ENCODE measurements at places on chromosomes 6 and 20.

- DNase-seq: peak; percentile 90
Measured at GRCh38 chr6:157556671-157557430, 175.9 kb downstream of the ZDHHC14 start.

DNA sequence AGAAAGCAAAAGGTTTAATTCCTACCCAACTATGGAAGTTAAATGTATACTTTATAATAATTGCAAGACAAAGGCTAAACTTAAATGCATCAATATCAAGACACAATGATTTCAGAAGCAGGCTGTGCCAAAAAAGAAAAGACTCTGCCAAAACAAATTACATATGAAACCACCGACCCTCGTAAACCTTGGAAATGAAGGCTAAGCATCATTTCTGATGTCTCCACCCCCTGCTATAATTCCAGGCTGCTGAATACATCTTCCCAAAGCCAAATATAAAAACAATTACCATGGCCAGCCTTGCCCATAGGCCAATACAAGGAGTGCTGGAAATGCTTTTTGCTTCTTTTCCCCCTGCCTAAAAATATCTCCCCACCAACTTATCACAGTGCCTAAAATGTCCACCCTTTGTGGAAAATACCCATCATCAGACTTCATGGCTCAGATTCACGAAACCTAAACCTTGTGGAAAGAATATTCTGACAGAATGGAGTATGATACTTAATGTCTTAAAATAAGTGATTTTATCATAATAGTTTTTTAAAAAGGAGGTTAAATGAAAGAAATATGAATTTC is 37.4 kb downstream of the RCAN2 start:
- no peak for DNase-seq

GRCh38 chr6:78614961-78615360 is 252.4 kb upstream of the IRAK1BP1 start:
- DNase-seq: no peak

DNA sequence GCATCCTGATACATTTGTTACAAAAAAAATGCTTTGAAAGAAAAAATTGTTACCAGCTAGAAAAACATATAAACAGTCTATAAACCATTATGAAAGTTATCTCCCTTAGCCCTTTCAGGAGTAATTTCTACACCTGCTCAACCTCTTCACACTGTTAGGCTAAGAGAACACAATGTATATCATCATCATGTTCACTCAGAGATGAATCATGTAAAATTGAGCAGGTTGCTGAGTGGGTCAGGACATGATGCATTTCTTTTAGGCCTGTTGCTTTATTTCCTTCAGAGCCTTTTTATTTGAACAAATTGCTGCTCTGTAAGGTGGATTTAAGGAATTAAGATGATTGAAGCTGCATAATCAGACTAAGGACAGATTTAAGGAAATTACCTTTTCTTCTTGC is 531.3 kb upstream of the MAN1A1 start:
- DNase-seq: no peak

DNA sequence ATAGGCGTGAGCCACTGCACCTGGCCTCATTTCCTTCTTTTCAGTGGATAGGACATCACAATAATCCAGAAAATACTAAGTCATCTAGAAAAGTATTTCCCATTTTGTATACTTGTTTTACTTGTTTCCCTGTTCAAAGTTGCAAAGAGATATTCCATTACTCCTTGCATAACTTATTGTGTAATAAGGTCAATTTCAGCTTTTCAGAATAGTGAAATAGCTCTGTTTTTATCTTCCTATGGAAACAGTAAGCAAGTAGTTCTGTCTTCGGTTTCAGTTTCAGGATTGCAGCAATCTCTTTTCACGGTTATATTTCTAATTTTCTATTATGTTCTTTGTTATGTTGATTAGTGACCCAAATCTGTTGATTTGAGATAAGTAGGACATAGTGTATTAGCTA is 6.0 kb downstream of the STX11 start:
- DNase-seq: no peak

DNA sequence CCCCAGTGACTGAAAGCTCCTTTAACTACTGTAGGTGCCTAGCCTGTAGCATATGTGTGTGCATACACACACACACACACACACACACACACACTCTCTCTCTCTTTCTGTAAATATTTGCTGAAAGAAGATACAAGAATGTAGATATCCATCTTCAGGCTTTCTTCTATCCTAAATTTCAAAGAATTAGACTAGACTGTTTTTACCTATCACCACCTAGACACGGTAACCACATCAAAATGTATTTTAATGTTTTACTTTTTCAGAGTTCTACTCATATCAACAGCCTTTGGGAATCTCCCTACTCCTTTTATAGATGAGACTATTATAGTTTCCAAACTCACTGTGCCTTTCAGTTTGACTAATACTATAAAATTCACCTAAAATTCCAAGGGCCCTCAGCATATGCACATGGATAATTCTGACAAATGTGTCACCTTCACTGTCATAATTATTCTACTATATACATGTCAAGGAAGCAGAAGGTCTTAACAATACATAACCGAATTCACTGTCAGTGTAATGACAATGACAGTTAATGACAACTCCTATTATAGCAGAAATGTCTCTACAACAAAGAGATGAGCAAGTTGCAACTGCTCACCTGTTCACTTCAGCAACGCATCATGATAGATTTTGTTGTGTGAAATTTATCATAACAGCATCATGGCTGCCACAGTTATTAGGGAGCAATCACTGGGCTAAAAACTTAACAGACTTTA is 236.5 kb downstream of the GMPR start:
- DNase-seq: no peak

GRCh38 chr6:163284151-163284550 is 130.4 kb upstream of the QKI start:
- DNase-seq: no peak

- DNase-seq: no peak
Measured at GRCh38 chr6:2183246-2183645, 62.2 kb downstream of the GMDS start.

DNA sequence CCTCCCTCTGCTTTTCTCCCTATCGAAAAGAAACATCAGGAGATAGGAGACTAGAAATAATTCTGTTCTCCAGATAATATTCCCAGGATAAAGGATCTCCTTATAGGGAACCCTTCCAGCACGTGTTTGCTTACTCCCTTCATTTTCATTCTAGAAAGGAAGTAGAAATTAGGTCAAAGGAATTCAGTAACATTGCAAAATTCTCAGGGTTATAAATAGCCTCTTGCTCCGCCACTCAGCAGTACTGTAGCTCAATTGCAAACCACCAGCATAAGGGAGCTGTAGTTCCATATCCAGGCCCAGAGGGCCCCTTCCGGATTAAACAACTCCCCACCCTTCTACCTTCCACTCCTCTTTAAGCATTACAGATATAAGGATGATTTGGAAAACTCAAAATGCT is 6.2 kb downstream of the ELMO2 start:
- no peak for DNase-seq

GRCh38 chr20:5703681-5704101 is 46.5 kb upstream of the SHLD1 start:
- DNase-seq: peak; percentile 22

GRCh38 chr6:134517145-134517658 is 199.3 kb upstream of the SGK1 start:
- DNase-seq: no peak

DNA sequence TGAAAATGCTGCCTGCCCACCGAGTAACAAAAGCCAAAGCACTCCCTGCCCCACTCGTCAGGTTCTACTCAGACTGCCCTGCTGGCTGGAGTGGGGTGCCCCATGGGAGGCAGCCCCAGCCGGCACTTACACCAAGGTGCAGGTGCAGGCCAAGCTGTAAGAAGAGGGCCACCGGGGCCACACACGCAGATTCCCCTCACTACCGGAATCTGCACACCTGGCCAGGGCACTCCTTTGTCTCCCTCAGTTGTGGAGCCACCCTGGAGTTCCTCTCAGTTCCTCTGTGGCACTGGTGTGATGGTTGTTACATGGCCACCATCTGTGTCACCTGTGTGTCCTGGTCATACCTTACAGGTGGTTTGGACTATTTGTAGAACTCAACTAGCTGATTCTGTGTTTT is 112.4 kb downstream of the FOXO3 start:
- DNase-seq: no peak

DNA sequence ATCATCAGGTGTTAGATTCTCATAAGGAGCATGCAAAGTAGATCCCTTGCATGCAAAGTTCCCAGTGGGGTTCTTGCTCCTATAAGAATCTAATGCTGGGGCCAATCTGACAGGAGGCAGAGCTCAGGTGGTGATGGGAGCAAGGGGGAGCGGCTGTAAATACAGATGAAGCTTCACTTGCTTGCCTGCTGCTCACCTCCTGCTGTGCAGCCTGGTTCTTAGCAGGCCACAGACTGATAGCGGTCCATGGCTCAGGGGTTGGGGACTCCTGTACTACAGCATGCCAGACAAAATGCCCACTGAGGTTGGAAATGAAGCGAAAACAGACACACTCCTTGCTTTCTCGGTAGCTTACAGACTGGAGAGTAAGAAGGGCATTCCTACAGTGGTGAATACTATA is 386.8 kb downstream of the PLCB1 start:
- DNase-seq: no peak

DNA sequence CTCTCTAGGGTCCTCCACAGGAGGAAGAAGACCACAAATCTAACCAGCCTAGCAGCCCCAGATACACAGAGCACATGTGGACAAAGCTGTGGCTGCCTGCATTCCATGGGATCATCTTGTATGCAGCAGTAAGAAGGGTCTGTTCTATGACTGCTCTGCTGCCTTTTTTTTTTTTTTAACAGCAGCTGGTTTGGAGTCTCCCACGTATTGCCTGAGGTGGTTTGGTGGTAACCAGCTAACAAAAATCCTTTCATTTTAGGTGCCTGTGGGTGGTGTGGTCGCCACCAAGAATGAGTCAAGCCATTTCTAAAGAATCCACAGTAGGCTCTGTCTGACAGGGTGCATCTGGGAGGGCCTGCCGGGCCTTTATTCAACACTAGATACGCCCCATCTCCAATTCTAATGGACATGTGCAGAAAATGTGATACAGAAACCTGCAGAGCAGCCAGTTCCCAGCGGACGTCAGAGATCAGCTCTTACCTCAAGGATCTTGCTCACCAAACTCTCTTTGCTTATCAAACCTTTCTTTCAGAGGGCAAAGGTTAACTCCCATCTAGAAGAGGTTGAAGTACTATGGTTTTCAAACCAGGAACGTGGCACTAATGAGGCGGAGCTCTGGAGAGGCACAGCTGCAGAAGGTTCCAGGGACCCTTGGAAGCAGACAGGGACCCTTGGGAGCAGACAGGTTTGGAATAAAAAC is 32.0 kb downstream of the GNAS-AS1 start:
- DNase-seq: no peak

DNA sequence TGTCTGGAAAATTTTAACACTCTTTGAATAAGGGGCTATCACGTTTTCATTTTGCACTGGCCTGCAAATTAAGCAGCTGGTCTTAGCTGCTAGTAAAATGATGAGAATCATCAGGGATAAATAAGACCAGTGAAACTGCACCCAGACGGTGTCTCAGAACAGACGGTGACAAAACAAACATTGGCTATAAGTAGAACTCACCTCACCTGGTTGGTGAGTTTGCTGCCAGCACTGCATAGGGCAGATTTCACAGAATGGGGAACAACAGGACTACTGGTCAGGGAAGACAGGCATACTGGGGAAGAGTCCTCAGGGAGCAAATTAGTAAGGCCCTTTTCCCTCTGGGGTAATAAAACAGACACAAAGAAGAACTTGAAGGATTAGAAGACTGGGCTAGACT is 175.9 kb upstream of the CITED2 start:
- DNase-seq: no peak

DNA sequence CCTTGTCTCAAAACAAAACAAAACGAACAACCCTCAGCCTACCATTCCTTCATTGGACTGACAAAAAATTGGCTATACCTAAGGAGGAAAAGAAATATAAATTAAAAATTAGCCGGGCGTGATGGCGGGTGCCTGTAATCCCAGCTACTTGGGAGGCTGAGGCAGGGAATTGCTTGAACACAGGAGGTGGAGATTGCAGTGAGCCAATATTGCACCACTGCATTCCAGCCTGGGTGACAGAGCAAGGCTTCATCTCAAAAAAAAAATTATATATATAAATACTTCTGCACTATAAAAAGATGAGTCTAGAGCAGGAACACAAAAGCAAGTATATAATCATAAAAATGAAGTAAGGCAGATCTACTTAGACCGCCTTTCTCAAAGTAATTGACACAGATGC is 109.8 kb downstream of the CRYBG1 start:
- DNase-seq: no peak

DNA sequence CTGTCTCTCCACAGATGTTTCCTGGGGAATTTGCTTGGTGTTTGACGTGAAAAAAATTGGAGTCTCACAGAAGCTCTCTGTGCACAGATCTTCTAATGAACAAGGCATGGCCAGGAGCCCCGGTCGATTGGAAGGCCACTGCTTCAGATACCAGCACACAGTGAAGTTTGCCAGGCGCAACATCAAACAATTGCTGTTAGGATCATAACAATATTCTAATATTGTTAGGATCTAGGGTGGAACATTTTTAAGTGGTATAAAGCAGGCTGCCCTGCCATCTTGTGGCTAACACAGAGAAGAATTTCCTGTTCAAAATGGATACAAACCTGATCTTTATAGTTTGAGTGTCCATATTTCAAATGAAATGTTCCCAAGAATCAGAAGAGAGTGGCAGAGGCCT is 64.1 kb downstream of the C6orf118 start:
- peak; percentile 9 for DNase-seq

DNA sequence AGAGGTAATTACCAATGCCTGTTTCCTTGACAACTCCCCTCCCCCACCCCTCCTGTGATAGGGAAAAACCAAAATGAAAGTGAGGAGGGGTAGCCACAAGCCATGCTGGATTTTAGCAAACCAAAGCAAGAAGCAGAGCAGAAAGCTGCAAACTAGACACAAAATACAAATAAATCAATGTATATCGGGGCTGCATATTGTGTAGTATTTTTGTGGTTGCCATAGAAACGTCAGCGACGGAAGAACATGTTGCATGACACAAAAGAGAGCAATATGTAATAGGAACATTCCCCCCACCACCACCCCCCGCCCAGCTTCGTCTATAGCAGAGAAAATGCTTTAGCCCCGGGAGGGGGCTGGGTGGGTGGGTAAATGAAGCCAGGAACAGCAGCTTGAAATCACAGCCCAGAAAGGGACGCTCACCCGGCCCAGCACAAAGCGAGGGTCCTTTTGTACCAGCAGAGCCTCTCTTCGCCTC is 548 bp downstream of the AGPAT4 start:
- peak; percentile 86 for DNase-seq

- no peak for DNase-seq
Measured at GRCh38 chr6:141866731-141867497, 265.8 kb upstream of the GJE1 start.

GRCh38 chr20:35771367-35771688 is 487 bp upstream of the PHF20 start:
- DNase-seq: no peak

DNA sequence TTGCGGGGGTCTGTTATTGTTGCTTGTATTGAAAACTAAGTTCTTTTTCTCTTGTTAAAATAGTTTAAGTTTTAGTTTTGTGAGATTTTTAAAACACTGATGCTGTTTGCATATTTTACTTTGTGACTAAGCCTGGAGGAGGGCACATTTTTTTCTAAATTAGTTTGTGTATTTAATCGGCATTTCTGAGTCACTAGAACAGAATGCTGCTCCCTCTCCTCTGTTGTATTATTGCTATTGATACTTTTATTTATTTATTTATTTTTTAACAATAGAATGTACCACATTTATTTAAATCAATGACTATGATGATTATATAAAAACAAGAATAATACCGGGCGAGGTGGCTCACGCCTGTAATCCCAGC is 5.1 kb upstream of the FAM50B start:
- DNase-seq: no peak

All from NCI-H1105 (cell line).